ENCODE measurements at places on chromosomes 12 and 14.

DNA sequence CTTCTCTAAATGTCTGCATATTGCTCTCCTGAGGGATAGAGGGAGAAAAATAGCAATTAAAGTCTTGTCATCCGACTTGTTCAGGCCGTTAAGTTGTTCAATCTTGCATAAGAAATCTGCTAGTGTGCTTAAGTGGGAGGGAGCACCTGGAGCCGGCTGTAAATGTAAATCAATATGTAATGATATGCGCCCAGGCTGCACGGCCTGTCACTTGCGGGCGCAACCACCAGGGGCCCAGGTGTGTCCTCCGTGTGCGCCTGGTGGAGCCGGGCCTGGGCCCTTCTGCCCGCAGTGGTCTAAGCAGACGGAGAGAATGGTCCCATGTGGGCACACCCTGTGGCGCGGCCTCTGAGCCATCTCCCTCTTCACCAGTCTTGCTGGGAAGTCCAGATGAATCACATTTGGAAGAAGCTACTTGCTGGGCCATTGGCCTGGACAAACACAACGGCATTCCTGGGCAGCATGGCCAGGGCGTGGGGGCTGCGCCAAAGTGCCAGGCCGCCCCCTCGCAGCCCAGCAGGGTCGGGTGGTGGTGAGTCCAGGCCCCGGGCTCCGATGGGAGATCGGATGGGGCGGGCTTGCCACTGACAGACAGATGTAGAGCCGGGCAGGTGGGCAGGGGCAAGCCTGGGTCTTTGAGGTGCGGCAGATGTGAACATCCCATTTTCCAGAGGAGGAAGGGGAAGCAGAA, 193.3 kb upstream of the C14orf180 start:
- peak; percentile 47 for DNase-seq

DNA sequence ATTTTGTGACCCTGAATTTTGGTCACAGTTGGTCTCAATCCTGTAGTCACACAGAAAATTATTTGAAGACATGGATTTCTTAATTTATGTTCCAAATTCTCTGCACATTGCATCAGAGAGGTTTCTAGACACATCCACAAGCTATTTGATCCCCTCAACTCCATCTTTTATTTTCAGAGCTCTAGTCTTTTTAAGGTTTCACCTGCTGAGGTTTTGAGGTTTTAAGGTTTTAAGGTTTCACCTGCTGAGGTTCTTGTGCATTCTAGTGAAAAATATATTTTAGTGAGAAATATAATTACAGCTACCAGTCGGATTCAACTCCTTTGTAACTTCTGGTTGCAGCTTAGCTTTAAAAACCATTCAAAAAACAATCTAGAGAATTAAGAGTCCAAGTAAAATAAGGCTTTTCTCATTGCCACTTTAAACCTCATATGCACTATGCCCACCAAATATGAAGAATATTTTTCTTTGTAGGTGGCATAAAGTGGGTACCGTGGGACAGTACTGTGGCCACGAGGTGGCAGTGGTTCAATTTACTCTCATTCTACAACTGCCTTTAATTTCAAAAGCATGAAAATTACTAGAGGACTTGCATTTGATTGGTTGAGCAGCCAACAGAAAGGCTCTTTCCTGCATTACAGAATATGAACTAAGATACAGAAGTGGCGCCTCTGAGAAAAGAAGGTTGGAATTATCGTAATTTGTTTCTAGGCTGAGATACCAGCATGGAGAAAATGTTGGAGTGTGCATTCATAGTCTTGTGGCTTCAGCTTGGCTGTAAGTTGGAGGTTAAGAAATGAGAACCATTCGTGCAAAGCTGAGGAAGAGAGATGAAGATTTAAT, 366.5 kb upstream of the OR4E1 start:
- DNase-seq = no peak

DNA sequence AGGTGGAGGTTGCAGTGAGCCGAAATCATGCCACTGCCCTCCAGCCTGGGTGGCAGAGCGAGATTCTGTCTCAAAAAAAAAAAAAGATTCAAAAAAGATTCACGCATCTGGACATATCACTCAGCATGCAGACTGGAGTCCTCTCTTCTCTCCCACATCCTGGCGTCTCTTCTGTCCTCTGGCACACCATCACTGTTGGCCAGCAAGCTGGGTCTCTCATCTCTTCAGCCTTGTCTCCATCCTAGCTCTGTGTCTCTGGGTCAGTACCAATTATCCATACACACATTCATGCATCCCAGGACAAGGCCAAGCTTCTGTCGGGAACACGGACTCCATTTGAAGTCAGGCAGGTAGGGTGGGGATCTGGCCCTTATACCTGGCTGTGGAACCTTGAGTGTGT, 105.5 kb upstream of the MAP1LC3B2 start:
- no peak for DNase-seq

DNA sequence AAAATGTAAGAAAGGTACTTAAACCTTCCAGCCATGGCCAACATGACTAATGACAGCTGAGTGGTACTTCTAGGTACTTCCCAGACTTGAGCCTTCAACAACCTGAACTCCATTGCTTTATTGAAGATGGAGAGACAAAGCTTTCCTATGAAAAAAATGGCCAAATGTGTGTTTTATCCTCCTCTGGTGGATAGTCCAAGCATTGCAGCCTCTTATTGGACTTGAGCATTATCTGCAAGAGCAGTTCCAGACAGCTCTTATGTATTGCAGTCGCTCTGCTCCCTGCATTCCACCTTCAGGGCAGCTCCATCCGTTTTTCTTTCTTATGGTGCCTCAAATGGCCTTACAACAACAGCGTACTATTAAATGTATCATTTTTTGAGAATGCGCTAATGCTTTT, 588.2 kb downstream of the NRXN3 start:
- peak; percentile 25 for DNase-seq

GRCh38 chr12:104825408-104825807, 132.7 kb downstream of the SLC41A2 start:
- DNase-seq = no peak

GRCh38 chr12:7190268-7191055, 976 bp downstream of the PEX5 start:
- peak; percentile 38 for DNase-seq

DNA sequence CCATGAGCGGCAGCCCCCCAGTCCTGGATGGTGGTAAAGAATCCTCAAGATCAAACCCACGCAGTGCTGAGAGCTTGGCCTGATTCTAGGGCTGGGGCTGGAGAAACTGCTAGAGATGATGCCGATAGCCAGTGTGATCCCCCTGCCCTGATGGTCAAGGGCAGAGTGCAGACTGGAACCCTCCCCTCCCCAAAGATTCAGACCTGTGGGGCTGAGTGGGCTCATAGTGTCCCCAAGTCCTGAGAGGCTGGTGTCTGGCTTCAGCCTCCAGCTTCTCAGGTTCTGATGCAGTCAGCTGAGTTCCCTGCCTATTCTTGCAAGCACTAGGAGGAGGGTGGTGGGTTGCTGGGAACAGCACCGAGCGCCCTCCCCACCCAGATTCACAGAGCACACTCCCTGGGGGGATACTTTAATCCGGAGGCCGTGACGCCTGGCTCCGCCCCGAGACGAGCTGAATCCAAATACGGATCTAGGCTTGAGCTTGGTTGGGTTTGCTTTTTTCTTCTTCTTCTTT, 11.9 kb downstream of the RHOF start:
- peak; percentile 64 for DNase-seq
